Kidney (tissue), 22 donors: ENCODE measurements at places on chromosomes 5 and 9.

DNA sequence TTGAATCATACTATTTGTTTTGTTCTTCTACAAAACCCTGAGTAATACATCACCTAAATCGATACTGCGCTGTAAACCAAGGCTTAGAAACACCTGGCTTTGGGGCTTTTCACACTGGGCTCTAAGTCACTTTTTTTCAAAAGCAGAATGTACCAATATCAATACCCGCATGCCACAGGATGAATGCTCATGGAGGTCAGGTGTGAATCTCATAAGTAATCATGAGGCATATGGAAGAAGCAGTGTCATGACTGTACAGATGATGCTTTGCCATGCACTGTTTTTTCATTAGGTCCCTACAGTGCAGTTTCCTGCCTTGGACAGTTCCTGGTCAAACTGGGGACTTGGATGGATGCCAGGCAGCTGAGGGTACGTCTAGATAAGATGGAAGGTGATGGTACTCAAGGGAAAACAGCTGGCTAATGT is 49.0 kb upstream of the ATG10 start:
- DNase-seq, result no peak

GRCh38 chr9:93010056-93010455 is 48.4 kb upstream of the SUSD3 start:
- DNase-seq, result no peak

- DNase-seq, result peak; percentile 65
Observed at GRCh38 chr9:37036776-37037502, 2.9 kb upstream of the PAX5 start.

GRCh38 chr5:132309679-132310078 is 15.5 kb downstream of the SLC22A4 start:
- DNase-seq, result no peak

- no peak for DNase-seq
Observed at GRCh38 chr9:120768247-120768646, 25.0 kb downstream of the FBXW2 start.

GRCh38 chr5:178476972-178477754 is 113.0 kb downstream of the COL23A1 start:
- no peak for DNase-seq

DNA sequence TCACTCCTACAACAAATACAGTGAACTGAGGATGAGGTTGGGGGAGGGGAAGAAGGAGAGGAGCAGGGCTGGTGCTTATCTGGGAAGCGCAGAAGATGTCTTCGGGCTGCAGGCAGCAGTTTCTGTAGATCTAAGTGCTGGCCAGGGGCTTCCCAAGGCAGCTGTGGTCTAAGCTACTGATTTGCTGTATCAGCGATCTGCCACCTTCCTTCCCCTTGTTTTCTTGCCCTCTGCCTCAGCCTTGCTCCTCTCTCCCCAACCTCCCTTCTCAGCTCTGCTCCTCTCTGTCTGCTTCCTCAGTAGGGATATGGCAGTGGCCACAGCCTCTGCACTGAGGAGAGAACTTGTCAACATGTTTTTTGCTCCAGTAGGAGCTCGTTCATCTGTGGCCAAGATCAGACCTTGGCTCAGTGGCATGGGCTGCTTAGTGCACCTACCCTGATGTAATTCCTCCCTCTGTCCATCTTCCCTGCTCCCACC is 42.8 kb upstream of the IL6ST start:
- DNase-seq, result no peak

DNA sequence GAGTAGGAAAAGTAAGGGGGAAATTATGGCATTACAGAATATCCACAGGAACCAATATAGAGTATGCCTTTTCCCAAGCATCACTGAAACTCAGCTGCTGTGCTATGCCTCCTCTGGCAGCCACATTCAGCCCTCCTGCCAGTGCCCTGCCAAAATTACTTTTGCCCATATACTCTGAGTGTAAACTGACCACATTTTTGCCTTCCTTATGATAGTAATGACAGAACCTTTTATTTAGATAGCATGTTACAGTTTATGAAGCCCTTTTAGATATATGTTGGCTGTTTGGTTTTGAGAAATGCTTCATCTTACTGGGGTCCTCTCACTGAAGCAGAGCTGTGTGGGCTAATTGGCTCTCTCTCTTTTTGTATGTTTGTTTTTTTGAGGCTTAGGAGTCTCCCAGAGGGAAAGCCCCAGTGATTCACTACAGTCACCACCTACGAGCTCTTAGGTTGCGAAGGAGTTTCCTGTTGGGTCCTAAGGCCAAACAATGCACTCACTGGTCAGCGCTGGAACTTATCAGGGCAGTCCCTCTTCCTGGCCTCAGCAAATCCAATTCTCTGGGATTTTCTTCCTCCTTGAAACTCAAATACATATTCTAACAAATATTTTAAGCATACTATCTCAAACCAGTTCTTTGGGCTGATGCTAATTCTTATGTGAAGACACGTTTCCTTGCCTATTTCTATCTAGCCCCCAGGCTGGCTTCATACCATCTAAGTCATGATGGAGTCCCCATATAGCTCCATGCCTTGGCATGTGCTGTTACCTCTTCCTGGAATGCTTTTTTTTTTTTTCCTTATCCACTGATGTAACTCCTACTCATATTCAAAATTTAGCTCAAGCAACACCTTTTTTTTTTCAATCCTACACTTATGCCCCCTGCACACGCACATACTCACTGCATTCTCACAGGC is 3.7 kb downstream of the PHF24 start:
- DNase-seq, result no peak

GRCh38 chr5:56350597-56351170 is 117.6 kb upstream of the ANKRD55 start:
- no peak for DNase-seq

GRCh38 chr5:82164176-82164976 is 113.8 kb downstream of the RPS23 start:
- peak; percentile 26 for DNase-seq

- no peak for DNase-seq
Observed at GRCh38 chr5:164233791-164234190, 728.4 kb downstream of the MAT2B start.

- peak; percentile 91 for DNase-seq
Observed at GRCh38 chr5:172744123-172745104, 26.6 kb downstream of the DUSP1 start.

GRCh38 chr9:96688187-96688586 is 33.1 kb upstream of the PRXL2C start:
- no peak for DNase-seq

DNA sequence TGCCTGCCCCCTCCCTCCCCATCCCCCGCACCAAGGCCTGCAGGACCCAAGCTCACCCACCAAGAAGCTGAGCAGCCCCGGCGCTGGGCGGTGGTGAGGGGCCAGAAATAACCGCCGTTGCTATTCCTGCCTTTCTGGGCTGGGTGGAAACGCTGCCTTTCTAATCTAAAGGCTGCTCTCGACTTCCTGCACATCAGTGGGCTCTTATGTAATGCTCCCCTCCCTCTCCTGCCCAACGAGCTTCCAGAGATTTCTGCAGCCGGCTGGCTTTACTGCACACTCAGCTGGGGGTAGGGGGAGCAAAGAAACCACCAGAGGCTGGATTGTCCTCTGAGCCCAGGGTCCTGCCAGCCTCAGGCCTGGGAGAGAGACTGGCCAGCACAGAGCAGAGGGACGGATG is 6.9 kb upstream of the EGR1 start:
- no peak for DNase-seq

- DNase-seq, result no peak
Observed at GRCh38 chr9:82295181-82295580, 306.6 kb downstream of the SPATA31D1 start.

GRCh38 chr9:99666571-99666970 is 155.1 kb upstream of the NR4A3 start:
- DNase-seq, result no peak

DNA sequence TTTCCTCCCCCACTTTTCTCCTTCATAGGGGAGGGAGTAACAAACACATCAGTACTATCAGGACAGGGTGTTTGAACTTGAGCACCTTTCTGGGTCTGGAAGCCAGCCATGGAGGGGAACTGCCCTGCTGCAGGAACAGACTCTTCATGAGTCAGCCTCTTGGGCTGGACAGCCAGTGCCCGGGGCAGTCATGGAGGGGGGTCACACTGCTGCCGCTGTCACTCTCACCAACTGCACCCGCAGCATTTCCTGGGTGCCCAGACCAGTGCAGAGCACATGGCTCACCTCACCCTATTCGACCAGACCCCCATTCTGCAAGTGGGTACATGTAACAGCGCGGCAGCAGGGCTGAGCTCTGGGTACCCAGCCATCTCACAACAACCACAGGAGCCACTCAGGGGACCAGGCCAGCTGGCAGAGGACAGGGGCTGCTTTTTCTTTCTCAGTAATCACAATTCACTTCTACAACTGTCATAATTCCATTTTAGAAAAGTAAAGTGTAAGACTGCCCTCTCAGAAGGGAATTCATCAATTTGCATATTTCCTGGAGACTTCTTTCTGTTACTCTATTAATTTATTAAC is 118.4 kb downstream of the CTNND2 start:
- no peak for DNase-seq

DNA sequence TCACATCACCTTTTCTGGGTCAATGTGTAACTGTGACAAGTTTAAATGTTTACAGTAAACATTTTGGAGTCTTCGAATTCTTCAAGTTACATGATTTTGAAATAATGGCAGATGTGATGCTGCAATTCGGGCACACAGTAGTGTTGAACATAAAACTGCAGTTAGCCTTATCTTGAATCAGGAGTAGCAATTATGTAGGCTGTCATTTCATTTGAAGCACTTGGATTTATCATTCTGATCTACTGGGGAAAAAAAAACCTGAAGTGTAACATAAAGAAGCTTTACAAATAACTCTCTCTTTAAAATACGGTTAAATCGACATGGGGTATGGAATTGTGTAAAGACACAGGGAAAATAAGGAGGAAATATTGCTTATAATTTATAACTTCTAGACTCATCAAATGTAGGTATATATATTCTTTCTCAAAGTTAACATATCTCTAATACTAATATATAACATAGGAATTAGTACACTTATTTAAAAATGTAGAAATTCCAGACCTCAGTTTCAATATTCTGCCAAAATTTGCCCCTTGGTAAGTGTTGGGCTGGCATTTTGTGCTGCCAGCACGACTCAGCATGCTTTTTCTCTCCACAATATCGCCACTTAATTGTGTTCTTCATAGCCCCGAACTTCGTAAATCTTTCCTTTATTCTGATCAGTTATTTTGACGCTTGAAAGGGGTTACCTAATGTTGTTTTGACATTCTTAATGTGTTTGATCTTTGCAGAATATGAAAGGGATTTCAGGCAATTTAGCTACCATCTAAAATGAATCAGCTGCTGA is 226.7 kb downstream of the PRR16 start:
- DNase-seq, result no peak

DNA sequence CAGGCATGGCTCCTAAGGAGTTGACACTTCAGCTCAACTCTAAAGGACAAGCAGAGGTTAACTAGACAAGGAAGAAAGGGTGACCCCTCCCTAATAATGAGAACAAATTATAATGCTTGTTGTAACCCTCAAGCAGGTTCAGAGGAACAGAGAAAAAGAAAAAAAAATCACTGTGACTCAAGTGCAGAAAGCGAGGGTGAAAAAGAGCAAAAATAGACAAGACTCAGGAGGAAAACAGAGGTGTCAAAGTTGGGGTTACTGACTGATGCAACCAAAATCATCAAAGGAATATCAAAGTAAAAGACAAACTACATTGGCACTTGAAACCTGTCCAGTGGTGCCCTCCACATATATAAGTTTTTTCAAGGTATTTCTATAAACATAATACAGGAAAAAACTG is 28.4 kb downstream of the FBXW11 start:
- DNase-seq, result no peak

DNA sequence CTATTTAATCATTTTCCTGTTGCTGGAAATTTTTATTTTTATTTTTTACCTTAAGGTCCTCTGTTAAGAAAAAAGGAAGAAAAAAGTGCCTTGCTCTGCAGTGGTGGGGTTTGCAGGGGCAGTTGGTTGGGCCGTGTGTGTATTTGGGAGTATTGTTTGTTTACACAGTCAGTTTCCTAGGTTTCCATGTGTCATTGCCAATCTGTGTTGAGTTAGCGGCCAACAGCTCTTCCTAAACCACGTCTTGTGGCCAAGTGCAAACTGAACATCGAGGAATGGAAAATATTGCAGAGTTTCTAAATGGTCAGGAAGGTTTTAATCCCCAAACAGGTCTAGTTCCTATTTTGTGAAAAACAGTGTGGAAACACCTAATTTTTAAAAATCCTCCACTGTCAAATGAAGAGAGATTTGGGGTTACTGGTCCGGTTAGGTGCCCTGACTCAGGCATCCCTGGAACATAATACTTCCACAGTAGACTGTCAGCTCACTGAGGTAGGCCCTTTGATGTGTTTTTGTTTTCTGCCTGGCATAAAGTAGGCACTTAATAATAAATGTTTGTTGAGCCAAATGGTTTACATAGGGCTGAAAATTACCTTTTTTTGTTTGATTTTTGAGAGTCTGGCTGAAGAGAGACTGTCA is 37.0 kb downstream of the MAMDC2 start:
- peak; percentile 31 for DNase-seq

- DNase-seq, result no peak
Observed at GRCh38 chr5:107885601-107886000, 214.9 kb upstream of the EFNA5 start.

DNA sequence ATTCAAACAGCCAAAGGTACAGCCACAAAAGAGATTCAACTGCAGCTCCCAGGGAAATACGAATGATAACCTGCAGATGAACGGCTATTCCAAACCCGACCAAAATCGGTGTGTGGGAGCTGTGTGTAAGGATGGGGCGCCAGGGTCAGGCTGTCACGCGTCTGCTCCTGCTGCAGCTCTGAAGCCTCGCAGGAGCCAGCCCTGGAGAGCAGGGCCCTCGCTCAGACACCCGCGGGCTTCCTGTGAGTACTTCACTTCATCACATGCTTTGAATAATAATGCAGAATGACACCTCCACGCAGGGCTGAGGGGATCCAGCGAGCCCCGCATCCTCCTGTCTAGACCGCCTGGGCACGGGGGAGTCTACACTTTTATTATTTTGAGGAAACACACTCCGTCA is 307.5 kb upstream of the IRX2 start:
- no peak for DNase-seq

GRCh38 chr5:65955746-65956145 is 29.4 kb downstream of the ERBIN start:
- no peak for DNase-seq

GRCh38 chr9:125913551-125913950 is 166.4 kb downstream of the PBX3 start:
- no peak for DNase-seq

DNA sequence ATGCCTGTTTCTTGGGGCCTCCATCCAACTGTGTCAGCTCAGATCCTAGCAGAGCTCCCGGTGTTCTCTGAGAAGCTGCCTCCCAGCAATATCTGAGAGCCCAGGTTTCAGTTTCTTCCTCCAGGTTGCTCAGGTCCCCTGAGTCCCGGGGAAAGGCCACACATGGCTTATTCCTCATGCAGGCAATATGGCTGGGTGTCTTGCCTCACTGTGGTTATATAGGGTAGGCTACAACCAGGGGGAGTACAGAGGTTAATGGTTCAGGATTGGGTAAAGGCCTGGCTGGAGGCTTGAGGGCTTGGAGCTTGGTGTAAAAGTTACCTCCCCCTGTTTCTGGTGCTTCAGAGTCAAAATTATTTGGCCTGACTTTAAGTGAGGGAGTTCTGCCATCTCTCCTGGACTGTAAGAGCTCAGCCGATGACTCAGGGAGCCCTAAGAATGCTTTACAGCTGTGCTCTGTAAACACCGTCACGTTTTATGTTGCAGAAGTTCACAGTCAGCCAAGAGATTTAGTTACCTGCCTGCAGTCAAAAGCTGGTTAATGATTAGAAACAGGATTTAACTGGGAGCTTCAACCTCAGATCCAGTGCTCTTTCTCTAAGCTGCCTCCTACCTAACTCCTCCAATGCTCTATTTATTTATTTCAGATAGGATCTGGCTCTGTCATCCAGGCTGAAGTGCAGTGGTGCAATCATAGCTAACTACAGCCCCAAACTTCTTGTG is 24.3 kb upstream of the UBAP2 start:
- peak; percentile 76 for DNase-seq

- no peak for DNase-seq
Observed at GRCh38 chr5:140140435-140140834, 14.7 kb downstream of the IGIP start.
